ENCODE measurements at places on chromosomes 2 and 18.

GRCh38 chr2:85959826-85960225, 71.0 kb upstream of the ST3GAL5 start:
- no peak for DNase-seq

DNA sequence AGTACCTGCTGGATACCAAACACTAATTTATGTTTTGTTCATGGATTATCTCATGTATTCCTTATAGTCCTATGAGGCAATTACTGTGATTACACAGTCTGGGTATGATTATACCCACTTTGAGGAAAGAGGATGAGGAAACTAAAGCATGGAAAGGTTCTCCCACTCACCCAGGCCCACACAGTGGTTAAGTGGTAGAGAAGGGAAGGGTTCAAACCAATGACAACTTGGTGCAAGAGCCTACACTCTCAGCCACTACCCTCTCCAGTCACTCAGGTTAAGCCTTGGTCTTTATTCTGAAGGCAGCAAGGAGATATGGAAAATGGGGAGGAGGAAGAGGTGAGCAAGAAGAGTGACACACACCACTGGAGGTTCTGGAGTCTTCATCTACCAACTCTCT, 64.5 kb upstream of the PPP1CB start:
- no peak for DNase-seq

- DNase-seq = no peak
Observed at GRCh38 chr18:13550418-13551304, 175.7 kb downstream of the FAM210A start.

DNA sequence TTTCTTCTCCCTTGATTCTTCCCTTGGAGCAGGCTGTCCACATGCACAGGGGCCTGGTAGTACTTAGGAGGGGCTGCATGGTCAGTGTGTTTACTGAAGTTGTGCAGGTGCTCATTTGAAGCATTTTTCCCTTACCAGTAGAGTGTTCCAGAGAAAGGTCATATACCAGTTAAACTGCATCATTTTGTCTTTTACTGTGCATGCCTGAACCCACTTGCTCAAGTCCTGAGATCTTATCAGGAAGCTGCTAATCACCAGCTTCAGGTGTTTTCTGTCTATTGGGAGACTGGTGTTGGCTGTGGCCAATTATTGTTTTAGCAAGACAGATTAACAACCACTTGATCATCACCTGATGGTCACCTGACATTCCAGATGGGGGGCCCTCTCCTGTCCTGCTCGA, 676.6 kb downstream of the DPP10 start:
- no peak for DNase-seq

DNA sequence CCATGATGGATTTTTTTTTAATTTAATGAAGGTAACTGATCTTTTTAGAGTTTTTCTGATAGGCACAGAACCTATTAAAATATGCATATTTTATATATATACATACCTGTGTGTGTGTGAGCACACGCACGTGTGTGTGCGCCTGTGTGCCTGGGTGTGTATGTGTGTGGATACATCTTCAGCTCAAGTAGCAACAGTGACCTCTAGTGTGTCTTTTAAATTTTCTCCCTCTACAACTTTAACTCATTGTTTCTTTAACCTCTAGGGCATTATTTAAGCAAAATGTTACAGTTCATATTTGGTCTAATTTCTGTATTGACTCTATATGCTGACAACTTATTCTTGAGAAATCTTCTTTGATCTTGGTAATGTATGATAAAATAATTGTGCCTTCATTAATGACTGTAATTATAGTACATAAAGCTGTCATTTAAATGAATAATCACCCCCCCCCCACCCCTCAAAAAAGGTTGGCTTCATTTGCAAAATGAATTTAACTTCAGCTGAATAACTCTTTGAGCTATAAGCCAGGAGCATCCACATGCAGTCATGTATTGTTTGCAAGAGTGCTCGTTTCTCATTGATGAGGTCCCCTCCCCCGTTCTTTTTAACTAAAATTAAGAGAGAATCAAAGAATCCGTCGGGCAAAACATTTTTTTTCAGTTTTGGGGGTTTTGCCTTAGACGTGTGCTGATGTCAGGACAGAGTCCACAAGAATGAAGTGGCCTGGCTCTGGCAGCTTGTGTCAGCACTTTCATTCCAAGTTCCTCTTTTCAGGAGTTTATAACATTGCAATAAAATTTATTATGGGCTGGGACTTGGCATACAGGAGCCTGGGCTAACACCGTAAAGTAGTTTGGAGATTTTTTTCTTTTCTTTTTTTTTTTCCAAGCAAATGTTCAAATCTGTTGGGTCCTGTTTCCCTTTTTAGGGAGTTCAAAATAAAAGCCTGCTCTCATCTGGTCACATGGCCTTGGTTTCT, 80.0 kb downstream of the ETAA1 start:
- DNase-seq = no peak

- no peak for DNase-seq
Observed at GRCh38 chr18:56210520-56210919, 427.9 kb downstream of the TXNL1 start.

DNA sequence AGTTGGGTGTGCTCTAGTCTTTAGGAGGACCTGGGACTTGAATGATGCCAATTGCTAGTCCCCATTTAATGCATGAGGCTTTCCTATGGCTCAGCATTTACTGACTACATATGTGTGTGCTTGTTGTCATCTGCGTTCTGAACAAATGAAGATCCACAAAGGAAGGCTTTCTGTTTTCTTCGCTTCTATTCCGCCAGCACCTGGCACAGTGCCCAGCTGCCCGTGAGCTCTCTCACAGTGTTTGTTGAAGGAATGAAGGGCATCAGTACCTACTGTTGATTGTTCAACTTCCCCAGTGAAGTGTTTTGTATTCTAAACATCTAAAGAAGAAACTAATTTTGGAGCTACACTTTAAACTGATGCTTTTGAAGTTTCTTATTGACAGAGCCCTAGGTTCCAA, 122.4 kb upstream of the LINC00305 start:
- no peak for DNase-seq

DNA sequence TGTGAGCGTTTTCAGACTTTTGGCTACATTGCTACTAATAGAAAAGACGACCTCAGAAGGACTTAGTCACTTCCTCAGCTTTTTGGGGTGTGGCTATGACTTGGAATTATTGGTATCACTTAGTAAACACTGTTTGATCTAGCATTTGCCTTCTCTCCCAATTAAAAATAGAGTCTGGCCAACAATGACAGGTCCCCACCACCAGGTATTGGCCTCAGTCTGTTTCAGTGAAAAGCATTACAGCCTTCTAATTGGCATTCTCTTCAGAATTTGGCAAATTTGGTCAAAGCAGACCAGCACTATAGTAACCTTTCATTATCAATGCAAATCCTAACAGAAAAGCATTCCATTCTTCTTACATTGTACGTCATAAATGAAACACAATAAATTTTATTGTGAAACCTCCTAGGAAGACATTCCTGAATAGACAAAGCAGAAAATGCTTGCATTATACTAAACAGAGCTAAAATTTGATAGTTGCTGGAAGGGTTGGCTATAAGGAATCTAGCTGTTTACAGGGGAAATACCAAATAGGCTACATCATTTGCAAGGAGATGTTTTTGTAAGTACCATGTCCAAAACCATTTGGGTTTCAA, 613.9 kb downstream of the IRS1 start:
- no peak for DNase-seq

GRCh38 chr2:74639550-74639949, 8.6 kb downstream of the M1AP start:
- no peak for DNase-seq

DNA sequence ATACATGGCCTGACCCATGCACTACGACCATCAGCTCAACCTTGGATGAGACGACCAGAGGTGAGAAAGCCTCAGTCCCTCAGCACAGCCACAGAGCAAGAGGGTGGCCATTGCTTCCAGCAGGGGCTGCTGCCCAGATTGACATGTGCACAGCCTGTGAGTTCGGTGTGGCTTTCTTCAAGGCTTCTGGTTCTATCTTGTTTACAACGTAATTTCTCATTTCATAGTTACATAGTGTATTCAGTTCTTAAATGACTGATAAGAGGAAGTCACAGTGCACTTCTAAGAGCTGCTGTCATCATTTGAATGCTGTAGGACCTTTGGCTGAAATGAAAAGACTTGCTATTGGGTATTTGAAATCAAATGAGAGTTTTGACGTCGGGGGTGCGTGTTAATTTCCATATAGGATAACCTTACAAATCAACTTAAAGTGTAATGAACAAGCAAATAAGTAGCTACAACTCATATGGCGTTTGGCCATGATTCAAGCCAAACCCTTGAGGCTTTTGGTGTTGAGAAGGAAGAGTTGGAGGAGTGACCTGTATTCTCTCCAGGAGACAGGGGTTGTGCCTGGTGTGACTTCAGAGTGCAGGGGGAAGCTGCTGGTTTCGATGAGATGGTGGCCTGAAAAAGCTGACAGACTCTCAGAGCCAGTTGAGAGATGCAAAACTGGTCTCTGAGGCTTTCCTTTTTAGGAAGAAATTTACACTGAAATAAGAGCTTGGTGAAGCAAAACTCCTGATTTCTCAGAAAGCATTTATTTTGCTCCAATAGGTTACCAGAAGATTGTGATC, 51.0 kb downstream of the TSHZ1 start:
- DNase-seq = no peak

DNA sequence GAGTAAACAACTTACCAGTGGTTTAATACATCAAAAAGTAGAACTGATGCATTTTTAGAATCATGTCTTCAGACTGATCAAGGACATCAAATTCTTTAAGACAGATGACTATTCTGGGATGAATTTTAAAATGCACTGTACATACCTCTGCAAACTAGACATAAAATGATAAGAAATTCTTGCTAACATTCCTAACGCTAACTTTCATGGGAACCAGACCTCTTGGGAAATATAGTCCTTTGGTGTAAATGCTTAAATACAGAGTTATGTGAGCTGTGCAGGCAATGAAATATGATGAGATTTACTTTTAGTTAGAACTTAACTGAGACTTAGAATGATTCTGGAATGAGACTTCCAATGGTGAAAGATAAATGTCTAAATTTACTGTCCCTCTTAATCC, 562.0 kb downstream of the NR4A2 start:
- DNase-seq = no peak

GRCh38 chr18:5304232-5304631, 8.7 kb upstream of the ZBTB14 start:
- DNase-seq = no peak

DNA sequence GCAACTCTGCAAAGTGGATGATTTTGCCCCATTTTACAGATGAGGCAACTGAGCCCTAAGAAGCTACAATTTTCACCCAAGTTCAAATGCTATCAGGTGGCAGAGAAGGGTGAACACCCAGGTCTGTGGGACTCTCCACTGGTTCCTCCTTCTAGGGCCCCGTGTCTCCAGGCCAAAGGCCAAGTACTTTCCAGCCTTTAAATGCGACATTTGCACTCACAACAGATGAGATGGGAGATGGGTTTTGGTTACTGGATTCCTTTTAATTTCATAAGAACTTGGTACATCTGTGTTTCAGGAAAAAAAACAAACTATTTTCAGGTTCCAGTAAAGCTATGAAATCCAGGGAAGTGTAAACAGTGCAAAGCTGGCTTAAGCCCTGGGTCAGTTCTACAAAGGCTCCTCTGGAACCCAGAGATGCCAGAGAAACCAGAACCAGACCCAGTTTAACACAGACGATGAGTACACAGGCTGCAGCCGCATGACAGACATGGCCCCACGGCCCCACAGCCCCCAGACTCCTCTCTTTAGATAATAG, 361.7 kb downstream of the ANAPC1 start:
- no peak for DNase-seq

DNA sequence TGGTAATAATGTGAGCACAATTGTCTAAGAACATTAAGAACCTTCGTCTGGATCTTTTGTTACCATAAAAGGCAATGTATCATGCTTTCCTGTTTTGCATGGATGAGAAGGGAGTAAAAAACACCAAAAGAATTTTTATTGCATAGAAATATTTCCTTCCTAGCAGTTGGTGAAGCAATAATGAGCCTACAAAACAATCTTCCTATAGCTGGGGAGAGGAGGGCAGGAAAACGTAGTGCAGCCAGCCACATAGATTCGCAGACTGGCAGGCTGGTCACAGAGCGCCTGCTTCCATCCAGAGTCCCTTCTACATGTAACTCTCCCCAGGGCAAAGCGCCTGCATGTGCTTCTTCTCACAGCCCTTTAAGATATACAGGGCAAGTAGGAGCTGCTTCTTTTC, 190.4 kb downstream of the BABAM2 start:
- DNase-seq = no peak

DNA sequence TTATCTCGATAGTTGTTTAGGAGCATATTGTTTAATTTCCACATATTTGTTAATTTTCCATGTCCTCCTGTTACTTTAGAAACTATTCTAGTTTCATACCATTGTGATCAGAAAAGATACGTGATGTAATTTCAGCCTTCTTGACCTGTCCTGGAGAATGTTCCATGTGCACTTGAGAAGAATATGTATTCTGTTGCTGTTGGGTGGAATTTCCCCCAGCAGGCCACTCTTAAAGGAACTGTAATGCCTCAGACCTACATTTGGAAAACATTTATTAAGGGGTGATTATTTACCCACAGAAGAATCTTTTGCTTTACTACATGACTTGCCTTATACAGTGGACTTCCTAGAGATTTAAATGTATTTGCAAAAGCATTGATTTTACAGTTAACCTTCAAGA, 55.5 kb downstream of the LIMS1 start:
- DNase-seq = no peak

DNA sequence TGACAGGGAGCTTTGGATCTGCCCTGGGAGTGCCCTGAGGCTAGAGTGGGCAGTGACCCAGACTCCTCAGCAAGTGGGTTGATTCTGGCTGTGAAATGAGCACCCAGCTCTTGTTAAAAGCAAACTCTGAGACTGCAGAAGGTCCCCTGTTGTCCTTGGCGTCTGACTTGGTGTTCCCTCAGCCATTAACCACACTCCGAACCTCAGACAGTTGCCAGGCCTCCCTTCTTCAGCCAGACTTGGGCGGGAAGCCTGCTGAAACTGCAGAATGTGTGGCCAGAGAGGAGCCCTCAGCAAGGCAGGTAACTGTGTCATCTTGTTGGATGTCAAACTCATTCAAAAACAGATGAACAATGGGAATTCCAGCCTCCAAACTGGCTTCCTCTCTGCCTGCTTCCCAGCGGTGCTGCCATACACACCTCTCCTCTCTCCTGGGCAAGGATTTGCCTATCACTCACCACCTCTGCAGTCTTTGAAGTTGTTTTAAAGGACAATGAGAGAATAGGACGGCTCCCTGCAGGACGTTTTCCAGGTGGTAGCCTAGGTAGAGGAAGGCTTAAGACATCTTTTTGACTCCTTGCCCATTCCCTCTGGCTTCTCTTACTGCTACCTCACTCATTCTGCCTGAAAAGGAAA, 38.9 kb upstream of the B3GNT2 start:
- DNase-seq = no peak

GRCh38 chr2:112031473-112032223, 23.4 kb upstream of the TMEM87B start:
- no peak for DNase-seq

- no peak for DNase-seq
Observed at GRCh38 chr18:63043516-63043915, 276.1 kb downstream of the BCL2 start.

- DNase-seq = no peak
Observed at GRCh38 chr2:220277445-220277975, 650.1 kb downstream of the SLC4A3 start.

Measured in NCI-H2081 treated with DMSO at 0.1 percent for 48 hours (cell line).